ENCODE measurements at places on chromosomes 1 and 21.
A peak's percentile ranks its signal among the peaks of the same experiment; 100 is the strongest.

DNA sequence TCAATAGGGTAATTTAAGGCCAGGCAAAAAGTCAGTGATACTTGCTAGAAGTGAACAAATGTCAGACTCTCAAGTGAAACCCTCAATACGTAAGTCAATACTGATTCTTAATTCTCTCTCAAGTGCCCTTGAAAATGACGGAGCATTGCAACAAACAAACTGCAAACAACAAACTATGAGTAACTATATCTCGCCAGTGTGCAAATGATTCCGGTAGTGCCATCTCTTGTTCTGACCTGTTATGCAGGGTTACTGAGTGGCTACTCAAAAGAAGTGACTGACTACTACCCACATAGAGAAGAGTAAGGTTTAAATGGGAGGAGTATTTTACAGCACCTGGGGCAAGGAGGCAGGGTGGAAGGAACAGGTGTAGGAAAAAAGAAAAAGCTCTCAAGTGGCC, 1.6 kb downstream of the SLC19A2 start:
- DNase-seq, result no peak

DNA sequence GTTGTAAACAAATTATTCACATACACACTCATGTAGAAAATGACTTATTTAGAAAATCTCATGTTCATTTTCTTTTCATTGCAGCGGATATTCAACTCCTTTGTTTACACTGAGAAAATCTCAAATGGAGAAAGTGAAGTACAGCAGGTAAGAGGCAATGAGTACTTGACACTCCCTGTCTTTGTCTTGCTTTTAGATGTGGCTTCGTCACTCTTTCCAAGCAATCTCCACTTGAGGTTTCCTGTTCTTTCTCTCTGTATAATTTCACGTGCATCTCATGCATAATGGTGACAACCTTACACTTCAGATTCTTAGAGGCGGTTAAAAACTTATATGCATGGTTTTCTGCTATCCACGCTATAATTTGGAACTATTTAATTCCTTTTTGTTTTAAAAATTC, 80.6 kb downstream of the CACHD1 start:
- no peak for DNase-seq

DNA sequence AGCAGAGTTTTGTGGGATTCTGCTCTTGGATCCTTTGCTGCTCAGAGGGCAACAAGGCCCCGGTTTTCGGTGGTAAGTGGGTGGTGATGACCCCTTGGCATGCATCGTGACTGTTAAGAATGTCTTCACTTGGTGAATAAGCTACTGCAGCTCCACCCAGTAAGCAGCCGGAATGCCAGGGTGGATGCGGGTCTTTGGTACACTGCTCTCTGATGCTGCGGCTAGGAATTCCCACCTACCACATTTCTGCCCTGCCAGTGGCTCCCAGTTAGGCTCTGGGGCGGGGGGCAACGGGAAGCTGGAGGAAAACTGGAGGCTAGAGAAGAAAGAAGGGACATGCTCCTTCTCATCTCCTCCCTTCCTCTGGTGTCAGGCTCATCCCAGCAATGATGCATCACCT, 180.4 kb upstream of the GALNT2 start:
- DNase-seq, result no peak

- no peak for DNase-seq
Measured at GRCh38 chr1:92274939-92275338, 23.8 kb downstream of the GLMN start.

GRCh38 chr1:226119169-226119568, 56.7 kb downstream of the H3-3A start:
- DNase-seq, result no peak

GRCh38 chr1:157147906-157148700, 9.9 kb upstream of the ETV3 start:
- DNase-seq, result no peak

GRCh38 chr1:167219194-167219593, 1.5 kb upstream of the POU2F1 start:
- no peak for DNase-seq

- DNase-seq, result no peak
Measured at GRCh38 chr1:224378855-224379631, 22.4 kb downstream of the CNIH4 start.

DNA sequence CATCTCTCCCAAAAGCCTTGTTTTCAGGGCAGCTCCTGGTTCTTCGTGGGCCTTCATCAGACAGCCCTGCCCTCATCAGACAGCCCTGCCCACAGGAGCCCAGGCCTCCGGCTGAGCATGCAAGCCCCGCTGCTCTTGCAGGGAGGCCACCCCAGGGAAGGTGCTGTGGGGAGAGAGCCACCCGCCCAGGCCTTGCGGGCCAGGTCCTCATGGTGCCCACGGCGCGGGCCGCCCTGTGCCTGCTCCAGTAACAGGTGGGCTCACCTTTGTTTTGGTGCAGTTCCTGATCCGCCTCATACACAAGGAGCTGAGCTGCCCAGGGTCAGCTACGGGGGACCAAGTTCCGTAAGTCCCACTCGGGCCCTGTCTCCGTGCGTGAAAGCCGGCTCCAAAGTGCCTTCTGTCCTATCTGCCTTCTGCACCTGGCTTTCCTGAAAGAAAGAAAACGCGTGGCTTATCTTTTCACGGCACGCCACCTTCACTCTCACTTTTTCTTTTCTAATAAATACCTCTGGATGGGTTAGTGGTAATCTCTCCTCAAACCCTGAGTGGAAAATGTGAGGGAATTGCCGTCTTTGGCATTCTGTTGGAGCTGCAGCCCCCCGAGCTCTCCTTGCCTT, 65.9 kb downstream of the SLC37A1 start:
- DNase-seq, result peak; percentile 35

DNA sequence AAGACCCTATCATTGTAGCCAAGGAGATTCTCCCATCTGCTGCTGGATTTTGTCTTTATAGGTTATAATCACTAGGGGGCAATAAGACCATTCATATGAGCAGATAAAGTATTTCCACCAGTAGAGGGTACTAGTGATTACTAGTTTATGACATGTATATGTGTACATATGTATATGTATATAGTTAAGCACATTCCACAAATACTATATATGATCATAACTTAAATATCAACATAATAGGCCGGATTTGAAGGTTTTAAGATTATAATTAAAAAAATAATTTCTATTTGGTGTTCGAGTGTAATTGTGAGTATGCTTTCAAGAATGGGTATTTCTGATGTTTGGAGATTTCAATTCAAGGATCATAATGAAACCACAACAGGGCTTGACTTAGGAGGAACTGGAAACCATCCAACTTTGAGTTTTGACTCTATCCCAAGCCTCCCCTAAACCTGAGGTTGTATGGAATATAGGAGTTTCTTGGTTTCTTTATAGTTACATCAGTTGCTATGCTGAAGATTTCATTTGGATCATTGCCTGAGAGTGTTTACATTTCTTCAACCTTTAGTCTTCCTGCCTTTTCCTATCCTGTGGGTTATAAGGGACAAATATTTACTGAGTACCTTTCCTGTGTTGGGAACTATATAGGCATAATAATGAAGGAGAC, 16.9 kb downstream of the TCEANC2 start:
- no peak for DNase-seq

DNA sequence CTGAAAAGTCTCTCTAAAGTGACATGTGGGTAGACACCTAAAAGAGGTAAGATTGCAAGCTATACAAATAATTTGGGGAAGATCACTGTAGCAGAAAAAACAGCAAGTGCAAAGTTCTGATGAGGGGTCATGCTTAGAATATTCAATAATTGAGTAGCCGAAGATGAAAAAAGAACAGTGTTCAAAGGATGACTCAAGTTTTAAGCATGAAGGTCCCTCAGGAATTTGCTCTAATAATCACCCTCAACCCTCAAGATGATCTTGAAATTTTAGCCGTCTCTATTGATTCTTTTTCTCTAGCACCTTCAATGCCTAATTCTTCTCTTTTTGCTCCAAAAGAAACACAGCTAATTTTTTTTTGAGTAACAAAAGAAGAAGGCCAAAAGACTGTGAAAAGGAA, 190.6 kb upstream of the ZNHIT6 start:
- DNase-seq, result no peak

DNA sequence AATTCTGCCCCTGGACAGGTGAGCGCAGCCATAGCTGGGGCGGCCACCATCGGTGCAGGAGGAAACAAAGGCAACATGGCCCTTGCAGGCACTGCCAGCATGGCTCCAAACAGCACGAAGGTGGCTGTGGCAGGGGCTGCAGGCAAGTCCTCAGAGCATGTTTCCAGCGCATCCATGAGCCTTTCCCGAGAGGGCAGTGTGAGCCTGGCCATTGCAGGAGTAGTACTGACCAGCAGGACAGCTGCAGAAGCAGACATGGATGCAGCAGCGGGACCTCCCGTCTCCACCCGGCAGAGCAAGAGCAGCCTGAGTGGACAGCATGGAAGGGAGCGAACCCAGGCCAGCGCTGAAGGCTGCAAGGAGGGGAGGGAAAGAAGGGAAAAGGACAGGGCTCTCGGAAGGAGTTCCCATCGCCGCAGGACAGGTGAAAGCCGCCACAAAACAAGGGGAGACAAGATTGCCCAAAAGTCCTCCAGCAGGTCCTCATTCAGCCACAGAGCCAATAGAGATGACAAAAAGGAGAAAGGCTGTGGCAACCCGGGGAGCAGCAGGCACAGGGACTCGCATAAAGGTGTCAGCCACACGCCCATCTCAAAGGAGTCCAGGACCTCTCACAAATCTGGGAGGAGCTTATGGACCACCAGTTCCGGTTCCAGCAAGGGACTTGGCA, 17.4 kb downstream of the ATF3 start:
- DNase-seq, result no peak

GRCh38 chr21:45331531-45332147, 43.9 kb upstream of the POFUT2 start:
- peak; percentile 42 for DNase-seq

DNA sequence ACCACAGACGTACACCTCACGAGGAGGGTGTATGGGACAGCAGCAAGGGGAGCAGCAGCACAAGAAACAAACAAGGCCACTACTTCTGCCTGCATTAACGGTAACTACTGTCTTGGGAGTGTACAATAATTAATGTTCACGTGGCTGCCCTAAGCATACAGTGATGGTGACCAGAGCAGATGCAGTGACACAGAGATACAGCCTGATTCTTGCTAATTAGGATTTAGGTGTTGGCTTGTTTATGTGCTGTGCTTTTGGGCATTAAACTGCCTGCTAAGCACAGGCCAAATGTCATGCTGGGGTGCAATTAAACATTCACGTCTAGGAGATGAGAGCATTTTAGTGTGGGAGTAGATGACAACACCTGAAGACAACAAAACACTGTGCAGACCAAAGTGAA, 7.2 kb downstream of the ZNF669 start:
- no peak for DNase-seq

DNA sequence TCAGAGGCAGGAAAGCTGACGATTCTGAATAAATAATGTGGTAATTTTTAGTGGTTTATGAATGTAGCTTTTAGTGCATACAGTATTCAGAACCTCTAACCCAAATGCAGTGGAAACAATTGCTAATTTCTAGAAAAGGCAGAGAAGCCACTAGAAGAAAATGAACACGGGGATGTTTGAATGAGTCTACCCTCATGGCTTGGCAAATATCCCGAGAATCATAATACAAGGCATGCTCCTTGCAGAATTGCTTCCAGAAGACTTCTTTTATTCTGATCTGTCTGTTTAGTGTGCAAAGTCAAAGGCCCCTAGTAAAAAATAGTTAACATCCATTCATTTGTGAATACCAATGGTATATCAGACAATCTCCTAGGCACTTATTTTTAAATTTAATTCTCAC, 246.8 kb downstream of the LMO4 start:
- DNase-seq, result no peak

GRCh38 chr1:53783056-53783455, 44.1 kb upstream of the GLIS1 start:
- DNase-seq, result no peak

DNA sequence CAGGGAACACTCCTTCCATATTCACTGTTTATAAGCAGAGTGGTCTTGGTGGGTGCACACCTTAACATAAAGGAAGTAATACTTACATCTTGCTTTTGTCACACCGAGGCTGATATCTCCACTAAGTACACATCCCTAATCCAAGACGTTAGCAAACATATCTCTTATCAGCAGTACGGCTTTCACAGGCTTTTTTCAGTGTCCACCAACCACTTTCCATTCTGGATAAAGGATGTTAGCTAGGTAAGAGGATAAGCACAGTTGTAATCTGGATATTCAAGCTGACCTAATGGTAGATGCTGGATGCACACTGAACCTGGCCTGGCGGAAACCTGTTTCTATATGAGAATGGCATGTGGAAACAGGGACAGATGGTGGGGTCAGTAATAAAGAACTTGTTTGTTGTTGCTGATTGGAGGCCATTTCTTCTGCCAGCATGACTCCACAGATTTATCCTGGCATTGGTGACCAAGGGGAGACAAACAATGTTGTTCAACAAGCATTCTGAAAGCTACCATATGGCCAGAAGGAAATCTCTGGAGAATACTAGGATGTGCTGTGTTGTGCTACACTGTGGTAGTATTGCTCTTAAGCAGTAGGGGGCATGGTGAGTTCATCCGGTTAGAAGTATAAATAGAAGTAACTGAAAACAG, 416.4 kb downstream of the PTBP2 start:
- no peak for DNase-seq

DNA sequence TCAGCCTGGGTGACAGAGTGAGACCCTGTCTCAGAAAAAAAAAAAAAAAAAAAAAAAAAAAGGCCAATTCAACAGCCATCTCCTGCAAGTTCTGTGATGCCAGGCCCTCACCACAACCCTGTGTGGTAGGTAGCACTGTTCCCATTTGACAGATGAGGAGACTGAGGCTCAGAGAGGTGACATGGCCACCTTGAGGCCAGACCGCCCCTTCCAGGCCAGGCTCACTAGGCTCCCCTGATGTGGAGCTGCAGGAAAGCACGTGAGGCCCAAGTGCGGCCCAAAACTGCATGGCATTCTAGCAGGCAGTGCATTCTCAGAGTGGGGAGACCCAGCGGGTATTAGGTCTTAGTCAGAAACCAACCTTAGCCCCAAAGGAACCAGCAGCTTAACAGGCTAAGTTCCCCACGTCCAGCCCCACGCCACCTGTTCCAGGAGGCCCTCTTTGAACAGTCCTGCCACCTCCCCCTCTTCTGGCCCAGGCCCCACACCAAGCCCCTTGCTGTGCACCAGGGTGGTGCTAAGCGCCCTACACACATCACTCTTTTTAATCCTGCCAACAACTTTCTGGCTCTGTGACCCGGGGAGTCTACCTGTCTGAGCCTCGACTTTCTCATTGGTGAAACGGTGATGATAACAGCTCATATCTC, 11.7 kb upstream of the ECE1 start:
- no peak for DNase-seq

DNA sequence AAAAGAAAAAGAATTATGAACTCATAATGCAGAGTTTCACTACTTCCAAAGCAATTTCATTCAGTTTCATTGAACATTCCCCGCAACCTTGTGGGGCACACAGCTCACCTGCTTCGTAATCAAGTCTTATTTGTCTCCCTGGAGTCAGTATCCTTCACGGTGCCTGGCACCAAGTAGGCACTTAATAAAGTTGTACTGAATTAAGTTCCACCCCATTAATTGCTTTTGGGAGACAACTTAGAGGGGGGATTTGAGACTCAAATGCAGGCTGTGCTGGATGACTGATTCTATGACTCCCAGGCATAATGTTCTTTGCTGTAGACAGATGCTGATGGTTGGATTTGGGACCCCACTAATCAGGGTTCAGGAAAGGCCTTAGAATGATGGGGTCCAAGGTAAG, 6.5 kb upstream of the ID3 start:
- DNase-seq, result no peak

- no peak for DNase-seq
Measured at GRCh38 chr1:24896596-24897262, 33.3 kb downstream of the RUNX3 start.

All from right forelimb (tissue), 1 donor.